Lung microvascular endothelial cell (primary cell): ENCODE measurements at places on chromosomes 1 and 21.

DNA sequence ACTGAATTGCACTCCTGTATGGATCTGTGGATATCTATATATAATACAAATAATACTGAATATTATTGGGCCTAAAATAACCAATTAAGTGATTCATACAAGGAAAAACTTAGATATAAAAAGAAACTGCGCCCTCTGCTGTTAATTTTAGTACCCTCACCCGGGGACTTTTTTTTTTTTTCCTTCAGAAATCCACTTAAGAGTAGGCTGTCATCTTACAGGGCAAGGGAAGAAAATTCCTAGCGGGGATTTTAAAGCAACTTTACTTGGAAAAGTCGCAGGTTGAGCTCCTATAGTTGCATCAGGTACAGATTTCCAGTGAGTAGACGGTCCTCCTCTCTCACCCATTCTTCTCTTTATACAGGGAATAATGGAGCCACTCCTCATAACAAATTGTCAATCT, 1.3 kb downstream of the NTNG1 start:
- DNase-seq: peak; percentile 57

- no peak for DNase-seq
Observed at GRCh38 chr1:68798071-68798470, 301.2 kb upstream of the DEPDC1 start.

DNA sequence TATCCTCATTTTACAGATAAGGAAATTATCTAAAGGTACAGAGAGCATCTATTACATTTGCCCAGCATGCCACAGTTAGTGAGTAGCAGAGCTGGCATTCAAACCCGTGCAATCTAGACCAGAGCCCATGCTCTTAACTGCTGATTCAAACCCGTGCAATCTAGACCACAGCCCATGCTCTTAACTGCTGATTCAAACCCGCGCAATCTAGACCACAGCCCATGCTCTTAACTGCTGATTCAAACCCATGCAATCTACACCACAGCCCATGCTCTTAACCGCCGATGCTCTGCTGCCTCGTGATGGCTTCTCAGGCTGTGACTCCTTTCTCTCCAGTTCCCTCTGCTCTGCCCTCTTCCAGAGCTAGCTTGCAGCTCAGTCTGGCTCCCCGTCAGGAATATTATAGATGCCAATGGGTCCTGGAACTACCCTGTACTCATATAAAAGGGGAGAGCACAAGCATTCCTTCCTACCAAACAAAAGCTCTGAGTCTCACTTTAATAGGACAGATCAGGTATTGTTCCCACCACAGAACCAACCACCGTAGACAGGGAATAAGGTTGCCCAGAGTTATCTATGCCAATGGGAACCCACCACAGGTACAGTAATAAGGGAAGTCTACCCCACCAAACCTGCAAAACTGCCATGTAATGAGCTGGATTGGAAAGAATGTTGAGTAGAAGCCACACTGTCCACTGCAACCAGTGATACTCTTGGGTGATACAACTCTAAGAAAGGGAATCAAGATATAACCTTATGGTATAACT, 78.4 kb downstream of the SMYD3 start:
- no peak for DNase-seq

- no peak for DNase-seq
Observed at GRCh38 chr1:84836145-84836544, 56.9 kb downstream of the LPAR3 start.

GRCh38 chr1:219555806-219556205, 57.1 kb downstream of the ZC3H11B start:
- DNase-seq: peak; percentile 11

DNA sequence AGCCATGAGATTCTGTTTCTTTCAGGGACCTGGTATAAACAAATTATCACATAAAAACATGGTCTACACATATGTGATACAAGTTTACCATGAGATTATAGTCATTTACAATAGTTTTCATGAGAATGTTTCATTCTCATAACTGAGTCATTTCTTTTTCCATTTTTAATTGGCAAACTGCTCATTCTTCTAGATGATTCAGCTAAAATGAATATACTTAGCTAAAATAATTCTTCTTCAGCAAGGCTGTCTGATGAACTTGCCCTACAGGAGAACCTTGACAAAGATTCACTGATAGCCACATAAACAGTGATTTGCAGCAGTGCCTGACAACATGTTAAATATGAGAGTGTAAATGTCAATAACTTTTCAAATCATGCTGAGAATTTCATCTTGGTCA, 253.2 kb downstream of the FMN2 start:
- no peak for DNase-seq

- no peak for DNase-seq
Observed at GRCh38 chr21:29640080-29640508, 299.7 kb downstream of the GRIK1 start.

DNA sequence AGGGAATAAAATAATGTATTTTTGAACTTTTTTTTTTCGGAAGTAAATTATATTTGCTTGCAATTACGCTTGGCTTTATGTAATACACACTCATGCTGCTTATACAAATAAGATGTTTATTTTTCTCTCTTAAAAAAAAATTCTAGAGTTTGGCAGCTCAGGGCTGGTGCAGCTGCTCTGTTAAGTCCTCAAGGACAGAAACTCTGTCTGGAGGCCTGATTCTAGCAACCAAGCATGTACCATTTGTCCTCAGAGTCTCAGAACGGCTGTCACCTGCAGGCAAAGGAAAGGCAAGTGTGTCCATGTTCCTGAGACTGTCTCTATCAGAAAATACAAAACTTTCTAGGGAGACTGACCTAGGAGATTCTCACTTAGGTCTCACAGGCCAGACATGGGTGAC, 23.2 kb upstream of the CLDN17 start:
- no peak for DNase-seq

- DNase-seq: no peak
Observed at GRCh38 chr1:185474440-185475149, 157.6 kb upstream of the IVNS1ABP start.

DNA sequence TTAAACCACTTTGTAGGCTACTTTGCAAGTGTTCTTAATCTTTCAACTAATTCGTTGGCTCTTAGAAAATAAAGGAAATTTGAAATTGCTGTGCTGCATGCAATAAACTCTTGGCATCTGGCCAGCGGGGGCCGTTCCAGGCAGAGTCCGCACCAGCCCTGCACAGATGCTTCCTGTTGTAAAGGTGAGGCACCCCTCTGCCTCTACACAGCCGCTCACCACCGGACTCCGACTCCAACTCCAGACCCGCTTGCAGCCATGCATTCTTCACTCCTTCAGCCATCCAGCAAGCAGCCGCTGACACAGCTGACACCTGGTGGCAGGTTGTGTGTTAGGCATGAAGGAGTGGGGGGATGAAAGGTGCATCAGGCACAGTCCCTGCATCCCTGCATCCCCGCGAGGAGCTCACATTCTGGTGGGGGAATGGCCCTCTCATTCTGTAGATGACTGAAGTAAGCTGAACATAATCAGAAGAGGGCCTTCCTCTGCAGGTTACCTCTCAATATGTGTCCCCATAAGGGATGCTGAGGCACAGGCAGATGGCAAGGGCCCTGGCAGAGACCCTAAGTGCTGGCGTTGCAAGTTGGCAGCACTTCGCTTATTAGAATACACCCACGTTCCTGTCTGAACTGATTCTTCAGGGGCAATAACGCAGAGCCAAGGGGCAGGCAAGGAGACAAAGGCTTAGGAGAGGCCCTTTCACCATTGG, 56.8 kb downstream of the GLIS1 start:
- peak; percentile 42 for DNase-seq

DNA sequence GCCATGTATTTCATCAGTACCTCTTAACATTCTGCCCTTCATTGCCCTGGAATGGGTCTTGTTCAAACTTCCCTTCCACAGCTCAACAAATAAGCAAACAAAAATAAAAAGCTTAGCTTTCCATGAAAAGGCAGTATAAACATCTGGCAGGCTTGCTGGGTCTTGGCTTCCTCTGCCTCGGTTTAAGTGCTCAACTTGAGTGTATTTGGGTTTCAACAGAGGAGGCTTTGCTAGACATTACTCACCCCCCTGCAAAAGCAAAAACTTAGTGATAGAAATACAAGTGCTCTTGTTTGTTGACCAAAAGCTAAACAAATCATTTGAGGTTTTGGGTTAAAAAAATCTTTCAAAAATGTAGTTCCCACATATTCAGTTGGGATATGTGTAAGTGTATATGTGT, 518.5 kb downstream of the PLPP3 start:
- no peak for DNase-seq

DNA sequence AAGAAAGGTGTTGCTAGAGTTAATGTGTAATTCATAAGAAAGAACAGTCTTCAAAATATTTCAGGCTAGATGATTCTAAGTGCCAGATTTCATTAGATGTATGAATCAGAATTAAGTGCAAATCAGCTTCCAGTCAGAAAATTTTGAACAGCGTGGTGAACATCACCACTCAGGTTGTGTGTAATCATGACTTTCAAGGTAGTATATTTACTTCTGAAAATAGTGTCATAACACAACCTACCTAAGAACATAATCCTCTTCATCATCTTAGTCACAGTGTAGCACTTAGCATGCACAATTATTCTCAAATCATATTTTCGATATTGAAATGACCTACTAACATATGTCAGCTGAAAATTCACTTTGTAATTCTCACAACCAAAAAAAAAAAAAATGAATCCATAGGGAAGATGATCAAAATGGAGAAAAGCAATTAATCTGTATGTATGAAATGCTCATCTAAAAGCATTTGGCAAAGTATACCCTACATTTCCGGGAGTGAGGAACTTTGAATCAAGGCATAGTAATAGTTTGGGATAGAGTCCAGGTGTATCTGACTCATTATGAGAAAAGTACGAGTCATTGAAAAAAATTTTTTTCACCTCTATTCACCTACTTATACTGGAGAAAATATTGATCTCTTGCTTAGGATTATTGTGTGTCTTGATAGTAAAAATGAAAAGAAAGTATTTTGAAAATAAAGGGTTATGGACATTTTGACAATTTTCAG, 221.8 kb upstream of the CHRM3 start:
- DNase-seq: no peak

DNA sequence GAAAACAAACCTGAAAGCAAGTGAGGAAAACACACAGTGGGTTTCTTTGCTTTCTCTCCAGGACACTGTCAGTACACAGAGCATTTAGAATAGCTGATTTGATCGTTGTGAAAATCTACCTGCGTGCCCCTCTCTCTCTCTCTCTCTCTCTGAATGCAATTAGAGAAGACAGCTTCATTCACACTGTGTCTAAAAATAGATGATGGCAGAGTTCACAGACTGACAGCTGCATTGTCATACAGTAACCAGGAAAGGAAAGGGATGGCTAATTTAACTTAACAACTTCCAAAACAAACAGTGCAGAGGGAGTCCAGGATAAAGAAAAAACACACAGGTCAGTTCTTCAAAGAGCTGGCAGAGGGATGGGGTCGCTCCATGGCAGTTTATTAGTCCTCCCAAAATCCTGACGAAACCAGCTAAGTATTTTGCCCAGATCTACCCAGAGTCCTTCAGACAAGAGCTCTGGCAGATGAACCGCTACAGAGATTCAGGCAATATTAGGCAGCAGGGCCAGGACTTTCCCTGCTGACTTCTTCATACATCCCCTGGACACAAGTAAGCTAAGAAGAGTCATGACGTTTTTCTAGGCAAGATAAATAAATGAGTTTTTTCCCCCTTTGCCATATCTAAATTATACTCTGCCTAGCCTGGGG, 58.9 kb downstream of the WLS start:
- DNase-seq: peak; percentile 87

GRCh38 chr1:216221260-216221700, 202.0 kb downstream of the USH2A start:
- DNase-seq: peak; percentile 38

GRCh38 chr1:57959531-57960241, 535.8 kb upstream of the DAB1 start:
- no peak for DNase-seq

DNA sequence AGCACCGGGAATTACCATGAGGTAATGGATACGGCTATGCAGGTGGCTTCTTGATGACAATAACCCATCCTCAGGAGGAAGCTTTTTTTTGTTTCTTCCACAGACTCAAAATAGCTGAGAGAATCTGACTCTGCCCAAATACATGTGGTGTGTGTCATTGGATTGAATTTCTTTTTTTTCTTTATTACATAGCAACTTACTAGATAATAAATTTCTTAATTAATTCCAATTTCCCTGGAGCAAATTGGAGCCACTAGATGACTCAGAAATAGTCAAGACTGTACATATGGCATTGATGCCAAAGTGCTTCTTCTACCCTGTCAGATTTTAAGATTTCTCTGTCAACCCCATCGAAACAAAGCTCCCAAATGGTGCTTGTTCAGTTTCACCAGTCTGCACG, 42.7 kb downstream of the L1TD1 start:
- DNase-seq: no peak

GRCh38 chr1:165549973-165550372, 6.2 kb downstream of the LRRC52 start:
- DNase-seq: no peak

- peak; percentile 47 for DNase-seq
Observed at GRCh38 chr1:223831755-223832636, 13.8 kb downstream of the TP53BP2 start.

DNA sequence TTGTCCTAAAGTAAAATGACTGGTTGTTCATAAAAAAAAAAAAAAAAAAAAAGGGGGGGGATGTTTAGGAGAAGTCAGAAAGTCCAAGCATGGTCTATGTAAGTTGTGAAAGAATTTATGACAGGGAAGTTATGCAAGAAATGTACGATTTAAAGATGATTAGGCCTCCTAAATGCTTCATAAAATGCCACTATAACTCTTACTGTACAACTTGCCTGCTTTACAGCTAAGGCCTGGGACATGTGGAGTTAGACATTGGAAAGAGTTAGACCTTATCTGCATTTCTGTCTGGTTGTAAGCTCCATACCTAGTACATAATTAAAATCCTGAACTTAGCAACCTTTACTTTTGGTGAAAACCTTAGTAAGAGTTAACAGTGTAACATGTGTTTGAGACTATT, 150.0 kb downstream of the TPR start:
- DNase-seq: no peak

- DNase-seq: no peak
Observed at GRCh38 chr1:155920717-155921116, 9.6 kb upstream of the RIT1 start.

- no peak for DNase-seq
Observed at GRCh38 chr1:1534401-1535154, 5.8 kb downstream of the TMEM240 start.

DNA sequence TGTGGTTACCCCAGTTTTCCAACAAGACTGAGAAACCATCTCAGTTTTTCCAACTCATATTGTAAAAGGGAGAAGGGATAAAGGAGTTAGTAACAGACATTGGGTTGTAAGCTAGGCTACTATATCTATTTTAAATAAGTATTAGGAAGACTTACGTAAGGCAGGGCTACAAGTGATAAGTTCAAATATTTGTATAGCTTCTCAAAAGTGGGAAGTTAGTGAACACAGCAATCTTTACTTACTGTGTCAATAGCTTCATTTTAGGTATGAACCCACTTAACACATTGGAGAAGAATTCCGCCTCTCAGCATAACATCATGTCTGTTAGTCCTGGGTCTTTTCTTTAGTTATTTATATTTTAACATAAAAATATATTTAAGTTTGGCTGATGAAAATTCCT, 320.1 kb downstream of the TPR start:
- no peak for DNase-seq

- peak; percentile 4 for DNase-seq
Observed at GRCh38 chr1:64743954-64744491, 852 bp upstream of the RAVER2 start.
